ENCODE measurements at places on chromosomes 1 and 21.

- no peak for DNase-seq
Measured at GRCh38 chr1:89884718-89885596, 64.1 kb downstream of the LRRC8D start.

DNA sequence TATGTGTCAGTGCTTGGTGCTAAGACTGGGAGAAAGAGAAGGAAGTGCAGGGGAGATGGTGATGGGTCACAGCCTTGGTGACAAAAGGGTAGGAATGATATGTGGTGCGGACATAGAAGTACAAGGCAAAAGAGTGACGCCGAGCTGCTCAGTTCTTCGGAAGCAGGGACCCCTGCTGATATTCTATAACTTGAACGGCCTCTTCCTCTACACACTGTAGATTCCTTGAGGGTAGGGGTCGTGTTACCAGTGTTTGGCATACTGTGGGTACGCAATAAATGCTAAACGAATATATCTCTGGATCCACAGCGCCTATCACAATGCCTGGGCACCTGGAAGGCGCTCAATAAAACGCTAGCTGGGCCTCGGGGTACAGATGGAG lies 488 bp downstream of the DBT start:
- no peak for DNase-seq

DNA sequence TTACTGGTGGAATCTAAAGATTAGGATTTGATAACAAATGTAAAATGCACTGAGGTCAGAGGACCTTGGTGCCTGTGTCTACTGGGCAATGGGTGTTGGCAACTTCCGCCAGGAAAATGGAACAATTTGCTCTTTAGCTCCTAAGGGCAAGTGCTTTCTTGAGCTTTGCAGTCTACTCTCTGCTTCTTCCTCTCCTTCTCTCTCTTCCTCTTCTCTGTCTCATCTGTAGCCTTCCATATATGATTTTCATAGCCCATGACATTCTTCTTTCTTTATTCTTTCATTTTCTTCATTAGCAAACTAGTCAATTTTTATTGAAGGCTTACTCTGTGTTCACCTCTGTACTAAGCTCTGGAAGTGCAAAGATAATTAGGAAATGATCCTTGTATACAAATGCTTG lies 35.5 kb downstream of the OVGP1 start:
- DNase-seq = no peak

- no peak for DNase-seq
Measured at GRCh38 chr1:60573726-60574409, 500.3 kb upstream of the C1orf87 start.

GRCh38 chr1:157151073-157151472 lies 12.9 kb upstream of the ETV3 start:
- no peak for DNase-seq
